ENCODE measurements at places on chromosomes 2 and 18. TPM values are rescaled to one million over a fixed set of nuclear protein-coding genes. Genes with fewer than 3 reads are reported as not detected.

- DNase-seq: peak; percentile 77
Measured at GRCh38 chr2:237096911-237097310, 11.2 kb downstream of the COPS8 start.

GRCh38 chr18:63286926-63287325 is 32.6 kb downstream of the BCL2 start:
- DNase-seq: no peak

TRIB2 gene
- 112 TPM for total RNA-seq

GRCh38 chr2:19505199-19506136 is 147.0 kb upstream of the OSR1 start:
- DNase-seq: no peak
